ENCODE measurements at places on chromosomes 2 and 18.

- DNase-seq: no peak
Observed at GRCh38 chr2:10331702-10332401, 29.1 kb downstream of the HPCAL1 start.

- DNase-seq: no peak
Observed at GRCh38 chr2:177758591-177759371, 313.8 kb downstream of the PDE11A start.

DNA sequence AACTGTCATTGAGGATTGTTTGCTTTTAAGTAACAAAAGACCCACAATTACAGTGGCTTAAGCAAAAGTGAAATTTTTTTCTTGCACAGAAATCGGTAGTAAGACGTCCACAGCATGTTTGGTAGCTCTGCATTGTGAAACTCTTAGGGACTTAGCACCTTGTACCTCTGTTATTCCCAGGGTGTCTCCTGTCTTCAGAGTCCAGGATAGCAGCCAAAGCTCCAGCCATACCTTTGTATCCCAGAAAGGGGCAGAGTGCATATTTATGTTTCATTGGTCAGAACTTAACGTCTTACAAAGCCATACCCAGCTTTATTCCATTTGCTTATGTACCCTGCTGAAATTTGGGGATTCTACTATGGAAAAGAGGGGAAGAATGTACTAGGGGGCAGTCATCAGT is 32.8 kb downstream of the RMND5A start:
- DNase-seq: no peak

GRCh38 chr18:75433098-75433497 is 5.6 kb upstream of the SMIM21 start:
- peak; percentile 82 for DNase-seq

DNA sequence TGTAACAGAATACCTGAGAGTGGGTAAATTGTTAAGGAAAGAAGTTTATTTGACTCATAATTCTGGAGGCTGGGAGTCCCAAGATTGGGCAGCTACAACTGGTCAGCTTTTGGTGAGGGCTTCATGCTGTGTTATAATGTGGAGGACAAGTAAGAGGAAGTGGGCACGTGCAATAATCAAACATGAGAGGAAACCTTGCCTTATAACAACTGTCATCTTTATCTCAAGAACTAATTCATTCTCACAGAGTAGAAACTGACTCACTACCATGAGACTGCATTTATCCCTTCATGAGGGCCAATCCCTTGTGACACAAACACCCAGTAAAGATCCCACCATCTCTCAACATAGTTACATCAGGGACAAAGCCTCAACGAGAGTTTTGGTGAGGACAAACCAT is 318.1 kb upstream of the NT5C1B start:
- DNase-seq: no peak

DNA sequence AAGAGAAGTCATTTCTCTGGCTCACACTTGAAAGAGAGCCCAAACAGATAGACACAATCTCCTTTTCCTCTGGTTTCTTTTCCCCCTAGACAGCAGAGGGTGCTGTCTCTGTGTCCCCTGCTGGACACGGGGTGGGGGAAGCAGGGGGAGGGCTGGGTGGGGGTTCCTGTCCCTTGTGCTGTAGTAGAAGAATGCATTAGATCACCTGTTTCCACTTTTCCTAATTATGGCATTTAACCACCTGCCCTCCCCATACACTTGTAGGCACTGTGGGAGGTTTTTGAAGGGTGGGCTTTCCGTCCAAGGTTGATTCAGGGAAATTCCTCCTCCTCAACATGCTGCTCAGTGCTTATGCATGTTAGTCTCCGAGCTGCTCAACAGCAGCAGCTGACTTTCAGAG is 206.2 kb upstream of the EPAS1 start:
- no peak for DNase-seq

GRCh38 chr2:190679813-190680591 is 31.1 kb downstream of the NAB1 start:
- DNase-seq: no peak

DNA sequence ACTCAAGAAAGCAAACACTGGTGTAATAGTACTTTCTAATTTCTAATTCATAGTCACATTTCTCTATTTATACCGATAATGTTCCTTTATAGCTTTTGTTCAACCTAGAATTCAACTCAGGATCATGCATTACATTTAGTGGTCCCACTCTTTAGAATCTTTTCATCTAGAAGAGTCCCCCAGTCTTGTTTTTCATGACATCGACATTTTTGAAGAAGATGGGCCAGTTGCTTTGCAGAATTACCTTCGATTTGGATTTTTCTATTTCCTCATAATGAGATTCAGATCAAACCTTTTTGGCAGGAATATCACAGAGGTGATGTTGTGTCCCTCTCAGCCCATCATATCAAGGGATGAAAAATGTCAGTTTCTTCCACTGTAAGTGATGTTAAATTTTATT is 35.3 kb downstream of the KIAA2012 start:
- no peak for DNase-seq

- DNase-seq: no peak
Observed at GRCh38 chr2:79882548-79882947, 369.7 kb downstream of the CTNNA2 start.

DNA sequence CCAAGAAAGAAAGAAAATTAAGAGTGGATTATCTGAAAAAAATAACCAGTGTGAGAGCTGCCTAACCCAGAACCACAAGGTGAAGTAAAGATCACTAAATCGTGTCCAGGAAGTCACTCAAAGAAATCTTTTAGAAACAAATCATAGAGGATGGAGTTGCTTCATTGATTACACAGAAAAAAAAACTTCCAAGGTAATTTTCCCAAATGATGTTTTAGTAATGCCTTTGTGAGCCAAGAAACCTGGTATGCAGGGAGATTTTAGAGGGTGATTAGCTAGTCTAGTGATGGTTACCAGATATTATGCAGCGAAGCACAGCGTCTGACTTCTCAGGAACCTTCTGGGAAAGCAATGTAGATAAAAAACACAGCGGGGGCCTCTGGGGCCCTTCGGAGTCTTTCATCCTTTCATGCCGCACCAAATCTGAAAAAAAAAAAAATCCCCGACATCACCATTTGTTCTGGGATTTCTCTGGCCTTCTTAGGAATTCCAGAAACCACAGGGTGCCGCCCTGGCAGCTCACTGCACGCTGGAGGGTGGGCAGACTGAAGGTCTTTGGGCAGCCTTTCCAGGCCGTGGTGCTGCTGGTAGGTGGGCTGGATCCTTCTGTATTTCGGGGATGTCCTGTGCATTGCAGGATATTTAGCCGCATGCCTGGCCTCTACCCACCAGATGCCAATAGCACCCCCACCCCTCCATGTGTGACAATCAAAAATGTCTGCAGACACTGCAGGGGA is 17.3 kb downstream of the ALPK2 start:
- DNase-seq: no peak

DNA sequence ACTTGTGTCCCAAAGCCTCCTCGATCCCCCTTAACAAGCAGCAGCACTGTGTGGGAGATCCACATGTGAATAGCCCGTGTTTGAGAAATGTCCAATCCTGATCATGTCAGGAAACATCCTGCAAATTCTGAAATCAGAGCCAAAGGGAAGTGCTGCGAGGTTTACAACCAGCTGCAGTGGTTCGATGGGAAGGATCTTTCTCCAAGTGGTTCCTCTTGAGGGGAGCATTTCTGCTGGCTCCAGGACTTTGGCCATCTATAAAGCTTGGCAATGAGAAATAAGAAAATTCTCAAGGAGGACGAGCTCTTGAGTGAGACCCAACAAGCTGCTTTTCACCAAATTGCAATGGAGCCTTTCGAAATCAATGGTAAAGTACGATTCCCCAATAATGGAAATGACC is at the start of gene MARCO:
TSS of gene MARCO (plus strand) at position 164 of the 400 bp plus-strand sequence. CDS start at position 271, 107 bp downstream.
- no peak for DNase-seq

- DNase-seq: no peak
Observed at GRCh38 chr2:42971381-42971780, 179.0 kb upstream of the HAAO start.

- DNase-seq: no peak
Observed at GRCh38 chr2:219511547-219512325, 2.5 kb upstream of the ASIC4 start.

DNA sequence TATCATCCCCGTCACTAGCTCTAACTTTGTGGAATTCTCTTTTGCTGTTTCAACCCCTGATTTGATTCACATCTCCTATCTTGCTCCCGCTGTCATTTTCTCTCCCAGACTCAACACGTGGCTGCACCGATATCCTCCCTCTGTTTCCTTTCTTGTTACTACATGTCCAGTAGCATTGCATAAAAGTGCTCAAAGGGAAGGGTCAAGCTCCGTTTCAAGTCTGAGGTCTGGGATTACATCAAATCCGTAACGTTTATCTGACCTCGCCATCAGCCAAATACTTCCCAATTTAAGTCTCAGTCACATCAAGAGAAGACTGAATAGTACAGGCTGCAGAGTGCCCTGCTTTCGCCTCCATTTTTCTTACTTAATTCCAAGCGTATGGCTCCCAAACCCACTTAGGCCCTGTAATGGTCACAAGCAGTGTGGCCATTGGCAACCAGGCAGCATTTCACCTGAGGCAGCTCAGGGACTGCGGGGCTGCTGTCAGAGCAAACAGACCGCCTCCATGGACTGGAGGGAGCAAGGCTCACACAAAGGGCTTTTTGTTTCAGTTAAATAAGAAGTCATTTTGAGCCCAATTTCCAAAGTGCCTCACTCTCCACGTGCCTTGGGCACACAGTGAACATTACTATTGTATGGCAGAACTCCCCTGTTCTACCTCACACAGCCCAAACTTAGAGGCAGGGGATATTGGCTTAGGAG is 217.8 kb downstream of the BCL11A start:
- peak; percentile 72 for DNase-seq

GRCh38 chr2:32941944-32942690 is 4.6 kb upstream of the LTBP1 start:
- DNase-seq: peak; percentile 55

DNA sequence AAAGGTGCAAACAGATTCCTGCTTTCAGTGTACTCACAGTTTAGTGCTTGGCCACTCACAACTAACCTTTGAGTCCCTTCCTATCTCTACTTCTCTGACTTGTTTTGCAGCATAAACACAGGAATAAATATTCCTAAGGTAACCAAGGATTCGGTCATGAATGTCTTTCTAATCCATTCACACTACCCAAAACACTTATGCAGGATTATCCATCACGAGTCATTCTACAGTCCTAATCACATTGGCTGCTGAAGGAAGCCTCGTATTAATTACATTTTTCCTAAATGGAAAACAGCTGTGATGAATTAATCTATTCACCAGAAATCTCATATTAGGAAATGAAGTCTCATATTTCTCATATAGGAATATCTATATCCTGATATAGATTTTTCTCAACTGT is 16.3 kb downstream of the RDH14 start:
- no peak for DNase-seq

DNA sequence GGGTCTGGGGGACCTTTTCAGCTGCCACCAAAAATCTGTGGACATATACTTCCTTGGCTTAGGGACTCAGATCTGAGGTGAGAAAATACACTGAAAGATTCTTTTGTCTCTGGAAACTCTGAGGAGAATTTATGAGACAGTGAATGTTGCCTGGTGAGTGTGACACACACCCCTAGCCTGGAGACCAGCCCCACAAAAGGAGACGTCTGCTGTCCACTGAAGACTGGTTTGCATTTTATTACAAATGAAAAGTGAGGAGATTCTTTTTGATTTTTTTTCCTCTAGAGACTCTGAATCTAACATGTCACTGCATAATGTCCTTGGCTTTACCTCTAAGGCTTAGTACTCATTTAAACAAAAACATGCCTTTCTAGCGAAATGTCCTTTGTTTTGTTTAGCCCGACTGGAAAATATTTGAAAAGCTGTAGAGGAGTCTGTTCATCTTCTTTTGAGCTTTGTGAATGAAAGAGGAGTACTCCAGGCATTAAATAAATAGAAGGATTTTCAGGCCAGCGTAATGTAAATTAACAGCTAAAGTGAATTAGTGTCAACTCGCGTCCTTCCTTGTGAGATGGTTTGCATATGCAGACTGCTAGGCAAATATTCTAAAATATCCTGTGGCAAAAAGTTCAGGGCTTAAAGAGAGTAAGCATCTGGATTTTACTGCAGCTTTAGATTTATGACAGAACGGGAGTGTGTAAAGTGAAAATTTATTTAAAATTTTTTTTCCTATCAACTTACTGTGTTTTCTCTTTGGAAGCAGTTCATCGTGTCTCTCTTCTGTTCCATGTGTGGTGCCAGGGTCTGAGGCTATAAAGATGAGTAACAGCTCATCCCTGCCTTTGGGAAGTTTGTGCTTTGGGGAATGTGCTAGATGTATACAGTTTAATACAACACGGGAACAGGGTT is 125.4 kb downstream of the VWA3B start:
- no peak for DNase-seq

DNA sequence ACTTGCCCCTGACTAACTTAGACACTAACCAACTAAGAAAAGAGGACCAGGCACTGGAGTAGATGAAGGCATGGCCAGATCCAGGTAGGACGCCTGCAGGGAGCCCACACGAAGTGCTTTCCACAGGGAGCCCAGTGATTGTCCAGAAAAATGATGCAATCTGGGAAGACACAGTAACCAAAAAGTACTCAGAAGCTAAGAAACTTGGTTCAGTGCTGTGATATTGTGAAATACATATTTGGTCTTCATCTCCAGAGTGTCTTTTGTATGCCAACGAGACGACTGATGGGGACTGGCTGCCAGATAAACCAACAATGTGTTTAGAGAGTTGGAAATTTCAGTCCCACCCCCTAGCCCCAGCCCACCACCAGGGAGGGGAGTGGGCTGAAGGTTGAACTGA is 135.0 kb downstream of the SP3 start:
- DNase-seq: no peak

DNA sequence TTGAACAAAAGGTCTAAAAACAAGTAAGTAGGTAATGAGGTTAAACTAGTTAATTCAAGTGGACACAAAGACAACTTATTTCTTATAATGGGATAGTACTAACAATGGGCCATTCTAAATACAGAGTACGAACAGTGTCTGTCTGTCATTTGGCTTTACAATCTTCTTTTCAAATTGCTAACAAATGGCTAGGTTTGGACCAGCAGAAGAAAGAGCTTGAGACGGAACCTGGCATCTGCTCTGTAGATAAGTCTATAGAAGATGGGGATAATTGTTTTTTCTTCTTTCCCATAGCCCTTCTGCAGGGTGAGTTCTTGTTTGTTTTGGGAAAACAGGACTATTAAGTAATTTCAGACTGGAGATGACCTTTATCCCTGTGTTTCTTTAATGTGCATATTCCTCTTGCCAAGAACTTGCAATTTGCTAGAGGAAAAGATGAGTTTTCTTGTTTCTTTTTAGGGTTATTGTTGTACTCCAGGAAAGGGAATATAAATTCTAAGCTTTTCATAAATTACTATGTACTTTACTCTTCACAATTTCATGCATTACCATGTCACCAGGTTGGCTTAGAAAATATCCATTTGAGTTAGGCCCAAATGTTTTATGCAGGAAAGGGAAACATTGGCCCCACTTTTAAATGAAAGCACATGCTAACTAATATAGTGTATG is 500.5 kb upstream of the SYT4 start:
- no peak for DNase-seq

DNA sequence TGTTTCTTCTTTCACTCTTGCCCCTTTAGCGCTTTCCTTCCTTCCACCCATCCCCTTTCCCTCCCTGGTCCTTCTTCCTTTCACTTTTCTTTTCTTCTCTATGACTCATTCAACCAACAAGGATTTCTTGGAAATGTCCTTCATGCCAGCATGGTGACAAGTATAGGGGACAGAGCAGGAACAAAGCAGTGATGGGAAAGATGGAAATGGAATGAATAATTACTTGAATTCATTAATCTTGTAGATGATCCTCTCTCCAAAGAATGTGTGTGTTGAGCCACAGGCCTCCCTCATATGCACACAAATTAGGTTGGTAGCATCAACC is 1.5 kb downstream of the VAMP5 start:
- DNase-seq: no peak
